ENCODE measurements at places on chromosomes 6 and 20.

- DNase-seq = no peak
These were observed 100.3 kb downstream of the LIN28B start for GRCh38 chr6:105057160-105057559.

GRCh38 chr6:97401533-97401932, 118.5 kb upstream of the MMS22L start:
- DNase-seq = peak; percentile 85

- no peak for DNase-seq
These were observed 172.8 kb upstream of the SYNDIG1 start for GRCh38 chr20:24296477-24297261.

DNA sequence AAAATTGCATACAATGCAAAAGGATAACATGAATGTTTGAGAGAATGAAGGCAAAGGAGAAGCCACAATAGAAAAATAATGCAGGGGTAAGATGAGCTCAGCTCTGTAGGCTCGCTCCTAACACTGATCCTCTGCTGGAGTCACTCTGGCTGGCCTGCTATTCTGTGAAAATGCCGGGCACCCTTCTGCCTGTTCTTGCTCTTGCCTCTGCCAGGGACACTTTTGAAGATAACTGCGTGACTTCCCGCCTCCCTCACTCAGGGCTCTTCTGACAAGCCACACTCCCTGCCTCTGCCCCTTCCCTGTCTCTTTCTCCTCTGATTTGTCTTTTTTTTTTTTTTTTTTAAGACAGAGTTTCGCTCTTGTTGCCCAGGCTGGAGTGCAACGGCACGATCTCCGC, 35.3 kb upstream of the MYBL2 start:
- no peak for DNase-seq

DNA sequence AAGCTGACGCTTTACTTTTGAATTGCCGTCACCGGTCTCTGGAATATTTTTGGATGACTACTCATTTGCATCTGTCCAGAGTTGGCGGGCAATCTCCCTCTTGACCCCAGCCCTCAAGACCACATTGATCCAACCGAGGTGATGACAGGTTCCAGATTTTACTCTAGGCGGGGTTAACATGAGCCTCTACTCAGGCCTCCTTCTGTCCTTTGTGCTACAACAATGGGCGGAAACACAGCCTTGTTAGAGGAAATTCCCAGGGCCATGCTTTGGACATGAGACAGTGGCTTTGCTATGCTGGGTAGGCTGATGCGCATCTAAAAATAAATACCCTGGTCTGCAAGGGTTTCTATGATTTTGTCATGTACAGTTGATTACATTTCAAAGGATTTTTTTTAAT, 27.0 kb upstream of the ADGRF5 start:
- DNase-seq = no peak

DNA sequence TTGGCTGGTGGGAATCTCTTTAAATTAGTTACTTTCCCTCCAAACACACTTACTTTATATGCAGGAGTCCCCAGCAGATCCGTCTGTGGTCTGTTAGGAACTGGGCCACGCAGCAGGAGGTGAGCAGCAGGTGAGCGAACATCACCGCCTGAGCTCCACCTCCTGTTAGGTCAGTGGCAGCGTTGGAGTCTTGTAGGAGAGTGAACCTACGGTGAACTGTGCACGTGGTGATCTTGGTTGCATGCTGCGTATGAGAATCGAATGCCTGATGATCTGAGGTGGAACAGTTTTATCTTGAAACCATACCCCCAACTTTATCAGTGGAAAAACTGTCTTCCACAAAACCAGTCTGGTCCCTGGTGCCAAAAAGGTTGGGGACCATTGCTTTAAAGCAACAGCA, 5.0 kb downstream of the SERPINB6 start:
- no peak for DNase-seq

- no peak for DNase-seq
These were observed 141.7 kb downstream of the NKAIN2 start for GRCh38 chr6:123945386-123945785.

DNA sequence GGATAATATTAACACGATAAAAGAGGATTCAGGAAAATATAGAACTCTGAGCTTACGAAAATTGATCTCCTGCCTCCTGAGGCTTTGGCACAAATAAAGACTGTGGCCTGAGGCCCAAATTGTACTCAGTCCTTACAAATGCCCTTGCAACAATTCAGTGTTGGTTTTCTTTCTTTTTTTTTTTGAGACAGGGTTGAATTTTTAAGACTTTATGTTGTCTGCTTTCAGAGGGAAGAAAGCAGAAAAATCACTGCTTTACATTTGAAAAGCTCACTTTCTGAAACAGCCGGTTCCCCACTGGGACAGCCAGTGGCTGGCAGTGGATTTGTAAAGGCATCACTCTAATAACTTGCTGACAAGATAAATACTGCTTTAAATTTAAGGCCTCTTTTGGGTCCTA, 290.5 kb downstream of the SLC35F1 start:
- no peak for DNase-seq

DNA sequence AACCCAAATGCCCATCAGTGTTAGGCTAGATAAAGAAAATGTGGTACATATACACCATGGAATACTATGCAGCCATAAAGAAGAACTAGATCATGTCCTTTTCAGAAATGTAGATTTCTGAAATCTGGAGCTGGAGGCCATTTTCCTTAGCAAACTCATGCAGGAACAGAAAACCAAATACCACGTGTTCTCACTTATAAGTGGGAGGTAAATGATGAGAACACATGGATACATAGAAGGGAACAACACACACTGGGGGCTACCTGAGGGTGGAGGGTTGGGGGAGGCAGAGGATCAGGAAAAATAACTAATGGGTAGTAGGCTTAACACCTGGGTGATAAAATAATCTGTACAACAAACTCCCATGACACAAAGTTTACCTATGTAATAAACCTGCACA, 188.9 kb upstream of the PRND start:
- DNase-seq = no peak

DNA sequence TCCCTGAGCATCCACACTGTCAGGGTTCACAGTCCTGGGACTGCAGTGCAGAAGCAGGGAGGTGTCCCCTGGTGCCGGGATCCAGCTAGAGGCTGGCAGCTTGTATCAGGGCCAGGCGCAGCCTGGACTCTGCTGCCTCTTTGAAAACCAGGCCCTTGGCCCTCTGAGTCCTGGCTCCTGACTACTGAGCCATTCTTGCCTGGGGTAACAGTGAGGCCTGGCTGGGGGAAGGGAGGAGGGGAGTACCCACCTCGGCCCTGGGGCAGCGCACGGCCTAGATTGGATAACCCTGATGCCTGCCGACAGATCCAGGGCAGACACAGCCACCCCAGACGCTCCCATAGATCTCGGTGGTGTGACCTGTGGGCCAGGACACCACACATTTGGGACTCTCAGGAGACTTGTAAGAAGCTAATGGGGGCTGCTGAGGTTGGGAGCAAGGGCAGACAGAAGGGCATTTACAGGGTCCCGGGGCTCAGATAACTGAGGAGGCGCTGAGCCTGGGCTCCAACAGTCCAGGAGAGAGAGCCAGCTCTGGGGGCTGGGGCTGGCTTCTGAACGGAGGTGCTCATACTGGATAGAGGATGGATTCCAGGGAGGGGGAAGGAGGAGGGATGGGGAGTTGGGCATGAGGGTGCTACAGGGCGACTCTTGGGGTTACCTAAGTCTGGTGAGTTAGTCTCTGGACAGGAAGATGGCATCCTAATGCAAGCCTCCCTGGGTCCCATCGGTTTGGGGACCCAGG, 30.5 kb downstream of the SPDEF start:
- no peak for DNase-seq

DNA sequence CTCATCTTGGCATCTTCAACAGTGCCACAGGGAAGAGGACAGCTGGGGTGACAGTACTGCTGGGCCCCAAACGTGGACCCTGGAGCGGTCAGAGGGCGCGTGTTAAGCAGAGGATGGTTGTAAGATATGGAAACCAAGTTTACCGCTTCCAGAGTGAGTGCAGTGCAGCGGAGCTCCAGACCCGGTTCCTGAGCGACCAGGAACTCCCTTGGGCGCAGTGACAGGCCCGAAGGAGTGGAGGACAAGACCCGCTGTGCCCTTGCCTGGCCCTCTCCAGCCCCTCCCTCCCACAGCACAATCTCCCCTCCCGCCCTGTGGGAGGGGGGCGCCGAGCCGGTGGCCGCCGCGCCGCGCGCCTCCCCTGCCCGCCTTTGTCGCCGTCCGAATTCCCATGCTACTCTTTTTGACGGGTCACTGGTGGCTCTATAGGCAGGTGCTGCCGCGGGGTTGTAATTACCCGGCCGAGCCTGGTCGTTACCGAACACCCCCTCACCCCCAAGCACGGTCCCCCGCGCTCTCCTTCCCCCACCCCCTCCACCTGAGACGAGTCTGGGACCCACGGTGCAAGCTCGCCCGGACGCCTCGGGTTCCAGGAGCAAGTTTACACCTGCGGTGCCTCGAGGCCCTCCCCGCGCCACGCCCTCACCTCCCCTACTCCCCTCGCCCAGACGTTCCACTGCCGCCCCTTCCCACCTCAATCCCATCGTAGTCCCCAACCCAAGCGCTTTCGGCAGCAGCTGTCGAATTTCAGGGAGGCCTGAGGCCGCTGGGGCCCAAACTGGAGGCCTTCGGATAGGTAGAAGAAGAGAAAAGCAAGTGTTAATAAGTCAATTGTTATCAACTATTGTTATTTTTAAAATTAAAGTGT, 3.9 kb downstream of the NR2E1 start:
- no peak for DNase-seq

- DNase-seq = no peak
These were observed 103.0 kb upstream of the HS3ST5 start for GRCh38 chr6:114445846-114446245.

DNA sequence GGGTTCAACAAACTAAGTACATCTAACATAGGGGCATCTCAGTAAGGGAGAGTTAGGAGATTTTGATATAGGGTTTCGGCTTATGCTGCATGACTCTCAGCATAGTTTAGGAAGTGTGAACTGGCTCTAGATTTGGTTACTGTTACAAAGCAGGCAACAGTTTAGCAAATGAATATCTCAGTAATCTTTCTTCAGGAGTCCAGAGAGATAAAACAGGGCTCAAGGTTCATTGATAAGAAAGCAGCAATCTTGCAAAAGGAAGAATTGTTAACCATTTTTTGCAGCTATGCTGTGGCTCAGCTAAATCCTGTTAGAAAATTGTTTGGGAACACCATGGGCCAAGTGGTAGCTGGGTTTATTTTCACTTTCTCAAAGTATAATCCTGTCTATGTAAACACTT, 161.3 kb downstream of the MEI4 start:
- DNase-seq = no peak

DNA sequence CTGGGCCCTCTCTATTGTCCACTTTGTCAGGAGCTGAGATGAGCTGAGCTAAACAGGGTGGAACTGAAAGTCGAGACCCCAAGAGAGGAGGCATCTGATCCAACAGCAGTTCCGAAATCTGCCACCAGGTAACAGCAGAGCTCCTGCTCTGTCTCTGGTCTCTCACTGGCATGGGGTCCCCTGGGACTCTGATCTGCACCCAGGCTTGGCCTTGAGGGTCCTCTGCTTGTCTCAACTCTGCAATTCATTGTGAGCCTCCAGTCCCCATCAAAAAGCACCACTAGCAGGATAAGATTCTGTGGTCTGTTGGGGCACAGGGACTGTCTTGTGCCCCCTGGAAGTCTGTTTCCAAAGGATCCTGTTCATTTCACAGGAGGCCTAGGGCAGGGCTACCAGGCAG, 62.5 kb upstream of the TOP1 start:
- no peak for DNase-seq

GRCh38 chr20:2871111-2871465, 2.2 kb upstream of the PTPRA start:
- DNase-seq = no peak

- DNase-seq = no peak
These were observed 58.4 kb upstream of the ARMH2 start for GRCh38 chr6:24856901-24857670.

DNA sequence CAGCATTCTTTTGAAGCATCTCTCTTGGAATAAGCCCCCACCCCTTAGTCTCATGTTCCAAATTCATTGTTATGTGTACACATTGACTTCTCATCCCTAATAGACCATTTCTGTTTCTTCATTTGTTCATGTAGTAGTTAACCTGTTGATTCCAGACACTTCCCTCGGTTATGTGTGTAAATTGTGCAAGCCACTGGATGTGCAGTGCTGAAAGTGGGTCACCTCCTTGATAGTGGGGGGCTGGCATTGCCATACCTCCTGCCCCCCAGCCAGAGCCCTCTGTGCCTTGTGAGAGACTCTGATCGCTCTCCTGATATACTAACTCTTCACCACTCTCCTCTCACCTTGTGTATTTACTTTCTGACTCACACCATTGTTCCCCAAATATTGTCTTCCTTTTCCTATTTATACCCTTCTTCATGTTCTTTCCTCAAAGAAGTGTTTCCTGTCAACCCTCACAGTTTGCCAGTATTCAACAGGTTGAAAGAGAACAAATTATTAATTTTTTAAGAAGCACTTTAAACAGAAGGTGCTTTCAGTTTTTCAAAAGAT, 59.0 kb downstream of the HIVEP1 start:
- no peak for DNase-seq

- DNase-seq = no peak
These were observed 291.6 kb downstream of the CLIC5 start for GRCh38 chr6:45724027-45724426.

DNA sequence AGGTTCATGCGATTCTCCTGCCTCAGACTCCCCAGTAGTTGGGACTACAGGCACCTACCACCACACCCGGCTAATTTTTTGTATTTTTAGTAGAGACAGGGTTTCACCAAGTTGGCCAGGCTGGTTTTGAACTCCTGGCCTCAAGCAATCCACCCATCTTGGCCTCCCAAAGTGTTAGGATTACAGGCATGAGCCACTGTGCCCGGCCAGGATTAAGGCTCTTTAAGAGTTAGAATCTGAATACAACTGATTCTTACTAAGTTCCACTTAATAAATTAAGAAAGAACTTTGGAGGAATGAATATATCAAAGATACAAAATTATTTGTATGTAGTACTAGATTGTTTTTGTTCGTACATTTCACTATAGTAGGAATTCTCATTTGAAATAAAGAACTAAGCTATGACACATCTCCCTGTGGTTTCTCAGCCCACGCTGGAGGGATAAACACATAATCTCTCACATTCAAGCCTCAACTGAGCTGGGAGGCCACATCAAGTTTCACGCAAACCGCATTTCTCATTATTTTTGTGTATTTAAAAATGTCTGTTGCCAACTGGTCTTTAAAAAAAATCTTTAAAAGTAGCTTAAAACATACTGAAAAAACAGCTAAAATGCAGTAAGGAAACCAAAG, 34.2 kb downstream of the DTNBP1 start:
- no peak for DNase-seq

DNA sequence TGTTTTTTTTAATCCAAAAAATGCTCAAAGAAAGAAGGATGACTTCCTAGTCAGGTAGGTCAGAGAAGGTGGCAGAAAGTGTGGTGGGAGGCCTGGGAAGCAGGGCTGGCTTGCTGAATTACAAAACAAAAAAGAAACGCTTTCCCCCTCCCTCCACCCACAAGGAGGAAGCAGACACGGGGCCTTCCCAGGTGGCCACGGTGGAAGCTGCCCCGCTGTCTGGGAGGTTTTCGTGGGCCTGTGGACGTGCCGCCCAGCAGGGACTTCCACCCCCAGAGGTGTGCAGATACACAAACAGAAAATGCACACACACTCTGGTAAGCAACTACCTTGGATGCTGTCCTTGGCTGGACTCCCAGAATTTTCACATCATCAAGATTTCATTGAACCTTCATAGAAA, 198.2 kb upstream of the CDH4 start:
- DNase-seq = no peak

- no peak for DNase-seq
These were observed 139.7 kb downstream of the SOBP start for GRCh38 chr6:107629548-107630129.

- no peak for DNase-seq
These were observed 345 bp upstream of the CST5 start for GRCh38 chr20:23879811-23880374.

- no peak for DNase-seq
These were observed 25.1 kb downstream of the GLP1R start for GRCh38 chr6:39073471-39074355.

GRCh38 chr6:163457637-163458561, 43.4 kb downstream of the QKI start:
- no peak for DNase-seq
